ENCODE measurements at places on chromosomes 3 and 15.

GRCh38 chr3:71203727-71204488, 379.6 kb downstream of the FOXP1 start:
- no peak for DNase-seq

DNA sequence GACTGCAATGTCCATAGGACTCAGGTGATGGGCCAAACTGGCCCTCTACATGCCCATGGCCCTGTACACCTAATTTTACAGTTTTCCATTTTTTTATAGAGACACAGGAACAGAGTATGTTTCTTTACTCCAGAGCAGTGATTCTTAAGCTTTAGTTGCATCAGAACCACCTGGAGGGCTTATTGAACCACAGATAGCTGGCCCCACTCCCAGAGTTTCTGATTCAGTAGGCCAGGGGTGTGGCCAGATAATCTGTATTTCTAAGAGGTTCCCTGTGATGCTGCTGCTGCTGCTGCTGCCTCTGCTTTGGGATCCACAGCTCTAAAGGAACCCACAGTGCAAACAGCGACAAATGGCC, 5.1 kb downstream of the RBP1 start:
- DNase-seq, result peak; percentile 87

- DNase-seq, result no peak
These were observed 415.6 kb upstream of the TPM1 start for GRCh38 chr15:62626903-62627302.

GRCh38 chr3:14439501-14440167, 37.2 kb downstream of the SLC6A6 start:
- peak; percentile 56 for DNase-seq

DNA sequence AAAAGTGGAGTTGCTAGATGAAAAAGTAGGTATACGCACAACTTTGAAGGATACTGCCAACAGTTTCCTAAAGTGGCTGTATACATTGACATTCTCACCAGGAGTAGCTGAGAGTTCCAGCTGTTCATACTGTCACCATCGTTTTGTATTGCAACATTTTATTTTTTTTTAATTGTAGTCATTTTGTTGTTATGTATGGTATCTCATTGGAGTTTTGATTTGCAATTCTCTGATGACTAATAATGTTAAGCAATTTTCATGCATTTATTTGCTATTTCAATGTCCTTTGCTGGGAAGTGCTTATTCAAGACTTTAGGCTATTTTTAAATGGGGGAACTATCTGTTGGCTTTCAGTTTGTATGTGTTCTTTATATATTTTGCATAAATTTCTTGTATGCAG, 185.1 kb upstream of the TGFBR2 start:
- peak; percentile 83 for DNase-seq

- peak; percentile 81 for DNase-seq
These were observed 151.0 kb upstream of the THBS1 start for GRCh38 chr15:39429898-39430357.

- no peak for DNase-seq
These were observed 211.9 kb downstream of the TPRG1 start for GRCh38 chr3:189383630-189384029.

DNA sequence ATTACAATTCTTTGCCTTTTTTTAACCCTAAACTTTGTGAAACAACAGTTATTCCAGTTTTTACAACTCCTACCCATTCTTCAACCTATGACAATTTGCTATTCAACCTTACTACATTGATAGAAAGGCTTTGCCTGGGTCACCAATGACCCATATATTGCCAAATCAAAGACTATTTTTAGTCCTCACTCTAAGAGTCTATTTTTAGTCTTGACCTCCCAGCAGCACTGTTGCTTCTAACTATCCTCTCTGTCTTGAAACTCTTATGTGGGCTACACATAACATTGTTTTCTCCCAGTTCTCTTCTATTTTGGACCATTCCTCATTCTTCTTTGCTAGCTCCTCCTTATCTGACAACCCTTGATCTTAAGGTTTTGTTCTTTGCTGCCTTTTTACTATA, 71.4 kb downstream of the C3orf80 start:
- peak; percentile 54 for DNase-seq

- DNase-seq, result no peak
These were observed 737 bp downstream of the JAGN1 start for GRCh38 chr3:9891072-9891622.

GRCh38 chr15:36617529-36618196, 38.2 kb downstream of the CDIN1 start:
- no peak for DNase-seq

- no peak for DNase-seq
These were observed 30.5 kb upstream of the CHL1 start for GRCh38 chr3:166071-166470.
